ENCODE measurements at places on chromosomes 1 and 21.

DNA sequence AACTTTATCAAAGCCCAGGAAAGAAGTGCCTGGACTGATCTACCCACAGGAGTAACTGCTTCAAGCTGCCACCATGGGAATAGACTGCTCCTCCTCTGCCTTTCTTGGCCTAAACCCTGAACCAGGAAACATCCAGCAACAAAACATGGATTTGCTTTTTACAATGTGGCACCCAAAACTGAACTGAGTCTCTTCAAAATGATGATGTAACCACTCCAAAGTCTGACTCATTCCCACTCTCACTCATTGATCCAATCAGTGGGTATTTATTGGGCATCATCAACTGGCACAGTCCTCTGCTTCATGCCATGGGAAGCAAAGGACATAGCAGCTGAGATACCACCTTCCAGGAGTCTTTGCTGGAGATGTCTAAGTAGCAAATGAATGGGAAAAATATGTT lies 23.5 kb downstream of the CYP4A22 start:
- DNase-seq = no peak

DNA sequence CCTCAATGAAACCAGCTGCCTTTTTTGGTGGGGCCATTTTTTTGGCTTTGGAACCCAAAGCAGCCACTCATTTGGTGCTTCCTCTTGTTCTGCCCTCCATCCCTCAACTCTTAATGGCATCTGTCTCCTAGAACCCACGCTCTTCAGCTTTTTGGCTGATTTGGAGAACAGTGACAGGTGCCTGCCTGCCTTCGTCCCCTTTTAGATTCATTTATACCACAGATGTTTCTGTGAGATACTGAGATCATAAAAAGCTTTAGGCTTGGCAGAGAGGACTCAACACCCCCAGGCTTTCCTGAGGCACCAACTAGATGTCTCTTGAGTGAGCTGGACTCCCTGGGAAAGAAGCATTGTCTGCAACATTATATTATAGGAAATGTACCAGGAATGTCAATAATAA lies 20.4 kb upstream of the YTHDF2 start:
- DNase-seq = no peak

- DNase-seq = no peak
Measured at GRCh38 chr1:205423814-205424399, 2.1 kb upstream of the LEMD1 start.

GRCh38 chr1:14778898-14779865 lies 180.7 kb downstream of the KAZN start:
- DNase-seq = no peak

DNA sequence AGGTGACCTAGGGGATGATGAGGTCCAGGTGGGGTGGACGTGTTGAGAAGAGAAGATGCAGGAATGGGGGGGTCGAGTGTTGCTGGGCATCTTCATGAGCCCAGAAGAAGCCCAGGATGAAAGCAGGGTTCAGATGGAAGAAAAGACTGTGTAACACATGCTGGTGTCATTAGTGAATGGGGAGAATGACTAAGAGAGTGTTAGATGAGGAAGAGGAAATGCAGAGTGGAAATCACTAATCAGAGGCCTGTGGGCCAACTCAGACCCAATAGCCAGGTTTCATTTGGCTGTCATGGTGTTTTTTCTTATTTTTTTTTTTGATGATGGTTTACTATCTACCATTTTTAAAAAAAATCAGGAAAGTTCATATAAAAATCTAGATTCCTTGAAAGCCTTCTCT lies 180.8 kb upstream of the CAMK1G start:
- no peak for DNase-seq

DNA sequence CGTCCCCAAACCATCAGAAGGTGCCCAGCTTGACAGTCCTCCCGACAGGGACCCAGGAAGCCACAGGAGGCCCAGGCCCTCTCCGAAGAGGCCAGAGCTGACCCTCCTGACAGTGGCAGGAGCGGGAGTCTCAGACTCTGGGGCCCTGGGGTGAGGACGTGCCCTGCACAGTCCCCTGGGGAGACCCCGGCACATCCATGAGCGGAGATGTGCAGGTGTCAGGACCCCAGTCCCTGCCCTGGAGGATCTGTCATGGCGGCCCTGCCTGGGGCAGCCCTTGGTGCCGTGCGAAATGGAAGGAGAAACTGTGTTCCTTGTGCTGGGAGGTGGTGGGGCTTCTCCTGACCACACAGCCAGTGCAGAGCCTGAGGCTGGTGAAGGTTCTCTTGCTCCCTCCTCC lies 55.8 kb downstream of the OBSCN start:
- no peak for DNase-seq

DNA sequence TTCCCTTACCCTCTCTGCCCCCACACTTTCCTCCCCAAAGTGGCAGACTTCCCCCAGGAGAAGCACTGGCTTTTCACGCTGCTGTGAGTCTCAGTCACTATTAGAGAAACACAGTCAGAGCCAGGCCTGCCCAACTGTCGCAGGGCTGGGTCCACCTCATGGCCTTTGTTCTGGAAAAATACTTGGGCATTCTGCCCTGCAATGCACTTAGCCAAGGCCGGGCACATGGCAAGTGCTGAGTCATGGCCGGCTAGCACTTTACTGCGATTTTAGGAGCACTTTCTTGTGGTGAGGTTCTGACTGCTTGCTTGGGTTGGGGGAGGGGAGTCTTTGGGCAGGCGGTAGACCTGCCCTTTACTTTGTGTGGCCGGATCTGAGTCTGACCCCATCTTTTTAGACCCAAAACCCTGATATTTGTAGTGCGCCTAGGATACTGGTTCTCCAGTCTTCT lies 7.7 kb downstream of the EPHX1 start:
- no peak for DNase-seq

DNA sequence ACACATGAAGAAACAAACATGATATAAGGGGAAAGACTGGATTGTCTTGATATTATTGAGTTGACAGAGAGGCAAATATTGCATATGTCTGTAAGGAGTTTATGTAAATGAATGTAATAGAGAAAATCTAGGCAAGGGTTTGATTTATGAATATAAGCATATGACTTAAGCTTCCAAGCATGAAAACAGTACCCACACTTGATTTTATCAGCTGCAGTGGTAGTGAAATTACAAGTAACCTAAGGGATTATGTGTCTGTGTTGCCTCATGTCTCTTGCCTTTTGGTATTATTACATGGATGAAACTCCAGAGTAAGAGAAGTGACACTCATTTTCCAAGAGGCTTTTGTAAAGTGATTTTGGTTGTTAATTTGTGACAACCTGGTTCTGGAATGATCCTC lies 1678.9 kb downstream of the KCNT2 start:
- DNase-seq = no peak

GRCh38 chr1:26153966-26154532 lies 4.8 kb upstream of the FAM110D start:
- DNase-seq = no peak

DNA sequence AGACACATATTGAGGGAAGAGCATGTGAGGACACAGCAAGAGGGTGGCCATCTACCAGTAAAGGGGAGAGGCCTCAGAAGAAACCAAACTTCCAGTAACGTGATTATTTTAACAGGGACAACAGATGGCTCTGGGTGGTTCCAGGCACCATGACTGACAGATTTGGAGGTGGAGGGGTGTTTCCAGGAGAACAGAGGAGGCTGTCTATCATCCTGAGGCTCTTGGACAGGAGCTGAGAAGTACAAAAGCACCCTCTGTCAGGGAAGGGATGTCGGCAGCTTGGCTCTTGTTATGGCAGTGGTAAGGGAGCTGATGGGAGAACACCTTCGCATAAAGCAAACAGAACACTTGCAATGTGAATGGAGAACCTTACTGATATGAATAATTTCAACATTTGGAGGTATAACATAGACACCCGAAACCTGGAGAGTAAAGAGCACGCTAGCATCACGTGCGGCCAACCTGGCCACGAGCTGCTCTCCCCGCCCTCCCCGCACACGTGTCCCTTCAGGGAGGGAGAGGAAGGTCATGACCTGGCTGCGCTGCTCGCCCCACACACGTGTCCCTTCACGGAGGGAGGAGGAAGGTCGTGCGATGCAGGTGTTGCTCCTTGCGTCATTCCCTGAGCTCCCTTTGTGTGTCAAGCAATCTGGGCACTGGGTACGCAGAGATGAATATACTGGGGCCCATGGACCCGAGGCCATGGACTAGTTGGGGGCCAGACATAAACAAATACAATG lies 37.5 kb upstream of the NLRP3 start:
- no peak for DNase-seq

GRCh38 chr1:30317921-30318320 lies 405.5 kb downstream of the MATN1 start:
- no peak for DNase-seq

GRCh38 chr1:64650411-64650810 lies 94.5 kb upstream of the RAVER2 start:
- no peak for DNase-seq

DNA sequence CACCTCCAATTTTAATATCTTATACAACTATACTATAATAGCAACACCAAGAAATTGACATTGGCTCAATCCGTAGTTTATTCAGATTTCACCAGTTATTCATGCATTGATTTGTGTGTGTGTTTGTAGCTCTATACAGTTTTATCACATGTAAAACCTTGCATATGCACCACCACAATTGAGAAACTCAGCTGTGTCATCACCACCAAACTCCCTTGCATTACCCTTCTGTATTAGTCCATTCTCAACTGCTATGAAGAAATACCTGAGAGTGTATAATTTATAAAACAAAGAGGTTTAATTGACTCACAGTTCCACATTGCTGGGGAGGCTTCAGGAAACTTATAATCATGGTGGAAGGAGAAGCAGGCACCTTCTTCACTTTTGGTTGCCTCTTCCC lies 162.1 kb downstream of the PATJ start:
- DNase-seq = no peak

DNA sequence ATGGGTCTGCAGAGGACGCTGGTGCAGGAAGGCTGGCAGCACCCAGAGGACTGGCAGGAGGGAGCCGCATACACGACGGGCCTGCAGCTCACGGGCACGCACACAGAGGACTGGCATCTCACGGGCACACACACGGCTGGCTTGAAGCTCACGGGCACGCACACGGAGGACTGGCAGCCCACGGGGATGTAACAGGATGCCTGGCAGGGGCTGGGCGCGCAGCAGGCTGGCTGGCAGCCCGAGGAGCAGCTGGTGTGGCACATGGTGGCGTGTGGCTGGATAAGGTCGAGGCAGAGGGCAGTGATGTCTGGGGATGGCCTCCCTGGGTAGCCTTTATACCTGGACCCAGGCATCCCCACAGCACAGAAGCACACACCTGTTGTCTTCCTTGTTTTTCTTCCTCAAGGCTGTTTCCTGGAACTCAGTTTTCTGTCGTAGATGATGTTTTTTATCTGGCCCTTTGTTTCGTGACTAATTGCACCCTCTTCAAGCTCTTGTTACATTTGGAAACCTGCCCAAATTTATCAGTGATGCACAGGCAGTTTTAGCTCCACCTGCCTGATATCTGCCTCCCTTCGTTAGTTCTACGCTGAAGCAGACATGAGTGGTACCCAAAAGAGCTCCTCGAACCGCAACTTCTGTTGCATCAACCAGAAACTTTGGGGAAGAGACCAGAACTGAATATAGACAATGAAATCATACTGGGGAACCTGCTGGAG lies at the start of gene KRTAP12-1:
TSS of gene KRTAP12-1 (minus strand) at position 303 of the 719 bp plus-strand sequence. CDS start at position 263, 40 bp downstream.
- peak; percentile 91 for DNase-seq

DNA sequence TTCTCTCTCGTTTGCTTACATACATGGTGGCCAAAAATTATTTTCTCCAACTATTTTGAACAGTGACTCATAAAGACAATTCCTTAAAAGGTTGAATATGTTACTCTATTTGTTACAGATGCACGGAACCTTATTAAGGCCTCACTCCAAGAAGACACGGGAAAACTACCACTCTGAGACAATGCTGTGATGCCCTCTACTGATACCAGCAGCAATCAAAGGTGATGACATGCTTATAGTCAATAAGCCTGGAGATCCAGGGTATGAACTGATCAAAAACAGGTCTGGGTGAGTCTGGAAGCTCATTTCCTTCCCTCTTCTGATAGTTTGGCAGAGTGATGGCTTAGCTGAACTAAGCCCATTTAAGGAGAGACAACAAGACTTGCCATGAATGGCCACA lies 563.0 kb downstream of the LRRIQ3 start:
- DNase-seq = no peak

DNA sequence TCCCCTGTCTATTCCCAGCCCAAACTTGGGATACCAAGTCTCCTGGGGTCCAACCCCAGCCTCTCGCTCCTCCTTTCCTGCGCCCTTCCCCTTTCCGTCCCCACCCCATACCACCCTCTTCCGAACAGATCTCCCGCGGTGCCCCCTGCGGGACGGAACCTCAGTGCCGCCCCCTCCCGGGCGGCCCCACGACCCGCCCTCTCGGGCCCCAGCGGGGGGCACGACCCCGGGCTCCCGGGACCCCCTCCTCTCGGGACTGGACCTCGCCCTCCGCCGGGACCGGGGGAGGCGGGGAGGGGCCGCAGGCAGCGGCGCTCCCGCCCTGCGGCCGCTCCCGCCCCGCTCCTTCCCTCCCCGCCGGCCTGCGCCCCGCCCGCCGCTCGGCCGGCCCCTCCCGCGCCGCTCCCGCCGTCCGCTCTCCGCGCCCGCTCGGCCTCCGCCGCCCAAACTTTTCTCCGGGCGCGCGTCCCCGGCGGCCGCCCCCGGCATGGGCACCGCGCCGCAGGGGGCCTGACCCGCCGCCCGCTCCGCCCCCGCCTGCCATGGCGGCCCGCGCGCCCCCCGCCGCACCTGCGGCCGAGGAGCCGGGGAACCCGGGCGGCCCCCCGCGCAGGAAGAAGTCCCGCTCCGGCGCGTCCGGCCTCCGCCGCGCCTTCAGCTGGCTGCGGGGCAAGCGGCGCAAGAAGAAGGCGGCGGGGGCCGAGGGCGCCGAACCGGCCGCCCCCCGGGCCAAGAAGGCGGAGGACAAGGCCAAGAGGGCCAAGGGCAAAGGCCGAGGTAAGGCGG lies 39.0 kb upstream of the SYNC start:
- no peak for DNase-seq

- DNase-seq = no peak
Measured at GRCh38 chr1:57124768-57125446, 159.1 kb upstream of the C8B start.

DNA sequence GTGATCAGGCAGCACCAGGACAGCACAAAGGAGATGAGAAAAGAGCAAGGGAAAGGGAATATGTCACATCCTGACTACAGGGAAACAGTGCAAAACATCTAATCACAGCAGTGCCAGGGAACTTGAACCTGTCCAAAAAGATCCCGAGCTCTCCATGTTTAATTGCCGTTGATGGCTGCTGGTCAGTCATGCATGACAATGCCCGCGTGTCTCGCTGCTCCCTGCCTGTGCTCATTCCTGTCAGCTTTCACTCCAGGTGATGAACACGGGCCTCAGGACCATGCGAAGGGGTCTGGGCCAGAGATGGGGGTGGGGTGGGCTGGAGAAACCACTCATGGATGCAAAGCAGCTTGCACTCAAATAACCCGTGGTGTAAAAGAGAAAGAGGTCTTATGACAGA lies 287.0 kb downstream of the GPATCH2 start:
- no peak for DNase-seq

- DNase-seq = no peak
Measured at GRCh38 chr1:229434005-229434640, at the start of gene ACTA1. Gene ACTA1 (minus strand): TSS chr1:229434094. CDS start chr1:229433115, 979 bp downstream.

DNA sequence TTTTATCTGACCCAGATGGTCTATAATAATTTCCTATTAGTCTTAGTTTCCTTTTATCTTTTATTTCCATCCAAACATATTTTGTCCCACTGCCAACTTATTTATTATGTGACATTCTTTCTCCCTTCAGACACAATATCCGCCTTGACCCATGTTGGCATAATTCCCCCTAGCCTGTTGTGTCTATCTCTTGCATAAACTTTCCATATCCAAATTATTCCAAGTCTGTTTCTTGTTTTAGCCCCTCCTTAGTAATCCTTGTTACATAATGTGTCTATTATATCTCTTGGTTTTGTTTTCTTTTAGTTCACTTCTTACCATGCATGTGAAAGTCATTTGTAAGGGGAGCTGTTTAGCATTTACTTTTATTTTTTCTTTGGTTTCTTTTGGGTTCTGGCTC lies 81.6 kb upstream of the CACHD1 start:
- no peak for DNase-seq

Data from NCI-H1436 (cell line).